ENCODE measurements at places on chromosomes 2 and 18. TPM values are rescaled to one million over a fixed set of nuclear protein-coding genes. Genes with fewer than 3 reads are reported as not detected.

DNA sequence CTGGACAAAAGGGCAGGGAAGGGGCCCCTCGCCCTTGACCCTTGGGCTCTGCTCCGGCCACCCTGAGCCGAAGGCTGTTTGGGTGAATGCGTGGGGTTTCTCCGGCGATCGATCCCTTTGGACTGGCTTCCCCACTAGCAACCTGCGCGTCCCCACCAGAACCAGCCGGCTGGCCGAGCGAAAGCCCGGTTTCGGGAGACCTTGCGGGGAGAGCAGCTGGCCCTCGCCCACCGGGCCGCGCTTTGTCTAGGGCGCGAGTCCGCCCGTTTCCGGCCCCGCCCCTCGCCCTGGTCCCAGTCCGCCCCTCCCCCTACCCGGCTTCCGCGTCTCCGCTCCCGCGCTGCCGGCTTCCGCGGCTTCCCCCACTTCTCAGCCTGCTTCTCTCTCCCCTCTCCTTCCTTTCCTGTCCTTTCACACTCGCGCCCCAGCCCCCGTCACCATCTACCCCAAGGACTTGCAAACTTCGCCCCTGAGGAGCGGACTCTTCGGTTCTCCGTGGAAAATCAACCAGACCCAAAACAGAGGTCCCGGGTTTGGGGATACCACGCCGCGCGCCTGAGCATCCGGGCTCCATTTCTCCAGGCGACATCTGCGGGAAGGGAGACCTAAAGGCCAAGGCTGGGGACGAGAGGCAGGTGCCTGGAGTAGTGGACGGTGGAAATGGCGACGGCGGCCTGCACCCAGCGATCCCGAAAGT, 48.0 kb upstream of the ATP6V1B1 start:
- DNase-seq, result no peak

GRCh38 chr18:10017043-10017442, 103.2 kb downstream of the VAPA start:
- no peak for DNase-seq

GRCh38 chr18:51765606-51766360, 568.3 kb upstream of the MEX3C start:
- DNase-seq, result no peak

Gene TYMS
- total RNA-seq, result 84.1 TPM

Gene MROH2A
- total RNA-seq, result 0.33 TPM

DNA sequence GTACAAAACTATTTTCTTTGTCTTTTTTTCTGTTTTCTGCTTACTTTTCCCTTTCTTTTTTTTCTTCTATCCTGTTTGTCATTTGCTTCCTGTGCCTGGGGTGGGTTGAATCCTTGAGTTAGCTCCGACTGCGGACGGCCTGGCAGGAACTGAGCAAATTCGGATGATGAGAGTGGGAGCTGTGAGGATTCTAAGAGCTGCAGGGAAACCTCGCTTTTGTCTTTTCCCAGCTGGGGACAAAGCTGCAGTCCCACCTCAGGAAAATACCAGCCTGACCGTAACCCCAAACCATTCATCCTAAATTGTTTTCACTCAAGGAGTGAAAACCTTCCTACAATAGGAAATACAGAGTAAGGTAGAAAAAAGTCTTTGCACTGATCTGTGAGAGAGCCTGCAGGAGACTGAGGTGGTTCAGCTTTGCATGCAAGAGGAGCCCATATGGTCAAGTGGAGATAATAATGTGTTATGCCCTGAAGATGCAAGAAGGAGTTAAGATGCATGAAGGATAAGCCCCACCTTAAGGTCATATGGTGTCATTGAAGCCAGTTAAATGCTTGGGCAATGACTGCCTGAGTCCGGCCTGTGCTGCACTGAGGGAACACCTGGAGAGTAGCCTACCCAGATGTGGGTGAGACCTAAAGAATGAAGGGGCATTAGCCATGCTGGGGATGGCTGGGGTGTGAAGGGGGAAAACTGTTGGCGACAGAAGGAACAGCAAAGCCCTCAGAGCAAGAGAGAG, 31.7 kb upstream of the ARL4C start:
- no peak for DNase-seq

Gene TSPYL6
- not detected for total RNA-seq

GRCh38 chr18:37421341-37422077, 144.1 kb downstream of the CELF4 start:
- no peak for DNase-seq

DNA sequence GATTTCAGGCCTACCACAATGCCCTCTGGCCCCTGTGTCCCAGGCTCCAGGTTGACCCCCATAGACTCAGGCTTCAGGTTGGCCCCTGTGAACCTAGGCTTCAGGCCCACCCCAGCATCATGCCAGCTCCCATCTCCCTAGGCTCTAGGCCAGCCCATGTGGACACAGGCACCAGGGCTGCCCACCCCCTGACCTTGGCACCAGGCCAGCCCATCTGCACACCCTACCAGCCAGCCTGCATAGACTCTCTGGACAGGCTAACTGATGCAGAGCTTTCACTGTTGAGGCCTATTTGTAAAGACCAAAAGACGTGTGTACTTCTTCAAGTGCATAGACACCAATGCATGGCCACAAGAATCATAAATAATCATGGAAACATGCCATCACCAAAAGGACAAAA, 83.9 kb downstream of the VAPA start:
- DNase-seq, result no peak

DNA sequence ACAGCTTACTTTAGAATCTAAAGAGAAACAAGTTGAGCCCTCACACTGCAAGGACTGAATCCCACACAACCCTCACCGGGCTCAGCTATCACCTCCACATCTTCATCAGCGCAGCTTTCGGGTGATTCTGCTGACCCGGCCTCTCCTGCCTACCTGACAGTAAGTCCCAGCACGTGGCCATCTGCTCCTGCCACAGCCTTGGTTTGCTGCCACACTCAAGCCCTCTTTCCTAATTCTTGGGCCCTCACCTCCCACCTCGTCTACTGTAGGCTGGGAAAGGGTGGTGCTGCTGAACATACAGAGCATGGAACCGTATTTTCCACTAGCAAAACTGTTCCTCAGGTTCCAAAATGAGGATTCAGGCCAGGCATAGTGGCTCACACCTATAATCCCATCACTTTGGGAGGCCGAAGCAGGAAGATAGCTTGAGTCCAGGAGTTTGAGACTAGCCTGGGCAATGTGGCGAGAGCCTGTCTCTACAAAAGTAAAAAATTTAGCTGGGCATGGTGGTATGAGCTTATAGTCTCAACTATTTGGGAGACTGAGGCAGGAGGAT, 55.3 kb upstream of the HAAO start:
- DNase-seq, result no peak

Gene SH3RF3
- total RNA-seq, result 0.29 TPM

DNA sequence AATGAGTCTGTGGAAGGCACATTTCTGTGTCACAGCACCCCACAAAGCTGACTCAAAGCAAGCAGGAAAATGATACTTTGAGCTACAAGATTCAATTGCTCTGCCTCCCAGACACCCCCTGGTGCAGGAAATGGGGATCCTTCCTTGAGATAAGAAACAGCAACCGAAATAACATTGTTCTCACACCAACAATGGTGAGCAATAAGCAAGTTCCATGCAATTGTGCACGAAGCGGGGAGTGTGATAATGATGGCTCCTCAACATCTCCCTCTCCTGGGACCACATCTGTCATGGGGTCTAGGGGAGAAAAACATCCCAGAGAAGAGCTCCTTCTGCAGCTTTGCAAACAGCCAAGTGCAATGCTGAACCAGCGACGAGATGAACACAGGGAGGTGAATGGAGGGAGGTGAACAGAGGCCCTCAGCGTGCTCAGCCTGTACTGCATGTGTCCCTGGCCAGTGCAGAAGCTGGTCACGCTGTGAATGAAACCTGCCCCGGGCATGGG, 67.7 kb downstream of the PDCL3 start:
- DNase-seq, result no peak

- no peak for DNase-seq
Observed at GRCh38 chr2:31944828-31945571, 65.8 kb downstream of the MEMO1 start.

GRCh38 chr2:64582774-64583340, 58.7 kb downstream of the AFTPH start:
- DNase-seq, result no peak

GRCh38 chr2:236847023-236847422, 238.7 kb upstream of the COPS8 start:
- DNase-seq, result no peak

DNA sequence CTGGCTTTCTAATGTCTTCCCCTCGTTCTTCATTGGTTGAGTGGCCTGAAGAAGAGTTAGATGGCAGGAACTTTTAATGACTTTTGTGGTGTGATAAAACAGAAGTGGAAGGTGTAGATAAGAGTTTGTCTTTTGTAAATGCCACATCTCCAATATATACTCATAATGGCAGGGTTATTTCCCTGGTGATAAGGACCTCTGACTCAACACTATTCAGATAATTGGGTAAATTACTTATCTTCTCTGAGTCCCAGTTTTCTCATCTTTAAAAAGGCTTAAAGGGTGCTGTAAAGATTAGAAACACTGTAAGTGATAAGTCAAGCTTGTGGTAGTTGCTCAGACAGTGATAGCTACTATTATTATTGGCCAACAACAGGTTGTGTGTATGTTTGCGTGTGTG, 9.5 kb downstream of the KLHL14 start:
- DNase-seq, result no peak

Gene KCNJ13
- not detected for total RNA-seq

DNA sequence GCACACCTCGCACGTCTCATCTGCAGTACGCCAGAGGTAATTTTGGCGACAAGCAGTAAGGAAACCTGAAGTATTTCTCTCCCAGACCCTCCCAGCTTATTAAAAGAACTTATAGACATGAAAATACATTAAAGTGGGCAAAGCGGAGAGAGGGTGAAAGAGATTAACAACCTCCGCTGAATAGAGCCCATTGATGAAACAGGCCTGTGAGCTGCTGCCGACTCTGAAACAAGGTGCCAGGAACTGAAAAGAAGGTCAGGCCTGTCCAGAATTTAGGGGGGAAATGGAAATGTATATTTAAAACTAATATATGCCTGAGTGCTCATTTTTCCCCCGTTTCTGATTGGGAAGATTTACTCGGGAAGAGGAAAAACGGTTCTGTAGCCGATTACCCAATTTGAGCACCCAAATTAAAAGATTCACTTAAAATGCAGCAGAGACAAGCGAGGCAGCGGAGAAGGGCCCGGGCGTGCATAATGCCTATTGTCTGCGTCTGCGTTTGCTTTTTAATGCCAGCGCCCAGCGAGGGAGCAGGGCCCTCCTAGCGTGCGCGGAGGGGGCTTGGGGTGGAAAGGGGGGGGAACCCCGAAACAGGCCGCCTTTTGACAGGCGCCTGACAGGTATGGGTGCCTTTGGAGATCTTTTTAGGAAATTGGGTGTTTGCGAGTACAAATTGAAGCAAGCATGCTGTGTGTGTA, 316.2 kb downstream of the GBX2 start:
- DNase-seq, result no peak

DNA sequence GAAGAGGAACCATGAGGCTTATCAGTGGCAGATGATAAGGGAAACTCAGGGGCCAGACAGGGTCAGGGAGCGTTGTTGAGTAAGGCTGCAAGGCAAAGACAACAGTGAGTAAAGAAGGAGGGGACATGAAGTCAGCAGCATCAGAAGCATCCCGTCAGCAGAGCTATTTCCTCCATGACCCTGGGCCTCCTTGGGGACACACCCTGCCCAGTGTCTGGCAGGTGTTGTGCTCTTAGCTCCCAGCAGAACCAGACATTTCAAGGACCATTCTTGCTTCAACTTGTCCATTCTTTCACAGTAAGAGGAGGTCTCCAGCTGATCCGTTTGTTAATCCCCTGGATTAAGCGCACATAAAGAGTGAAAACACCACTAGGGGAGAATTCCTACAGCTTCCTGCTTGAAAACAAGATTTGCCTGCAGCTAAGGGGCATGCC, 88.7 kb upstream of the MEIS1 start:
- DNase-seq, result no peak

DNA sequence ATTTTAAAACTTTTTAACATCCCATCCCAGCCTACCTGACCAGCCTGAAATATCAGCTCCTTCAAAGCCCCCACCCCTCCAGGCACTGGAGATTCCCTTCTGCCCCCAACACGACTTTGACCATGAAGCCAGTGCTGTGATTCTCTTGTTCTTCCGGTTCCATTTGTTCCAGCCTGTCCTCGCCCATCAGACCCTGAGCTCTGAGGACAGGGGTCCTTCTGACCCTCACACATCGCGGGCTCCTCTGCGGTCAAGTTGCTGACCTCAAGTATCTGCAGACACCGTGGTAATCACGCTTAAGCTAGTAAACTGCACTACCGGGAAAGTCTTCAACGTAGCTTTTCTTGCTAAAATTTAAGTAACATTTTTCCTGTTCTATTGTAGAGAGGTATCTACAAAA, 282.2 kb upstream of the SALL3 start:
- no peak for DNase-seq

- DNase-seq, result no peak
Observed at GRCh38 chr2:213740453-213740852, 456.2 kb downstream of the SPAG16 start.

GRCh38 chr2:48711343-48711742, 44.2 kb downstream of the LHCGR start:
- DNase-seq, result no peak
